NCI-H446 treated with DMSO at 0.1 percent for 48 hours (cell line): ENCODE measurements at places on chromosomes 5 and 9.

DNA sequence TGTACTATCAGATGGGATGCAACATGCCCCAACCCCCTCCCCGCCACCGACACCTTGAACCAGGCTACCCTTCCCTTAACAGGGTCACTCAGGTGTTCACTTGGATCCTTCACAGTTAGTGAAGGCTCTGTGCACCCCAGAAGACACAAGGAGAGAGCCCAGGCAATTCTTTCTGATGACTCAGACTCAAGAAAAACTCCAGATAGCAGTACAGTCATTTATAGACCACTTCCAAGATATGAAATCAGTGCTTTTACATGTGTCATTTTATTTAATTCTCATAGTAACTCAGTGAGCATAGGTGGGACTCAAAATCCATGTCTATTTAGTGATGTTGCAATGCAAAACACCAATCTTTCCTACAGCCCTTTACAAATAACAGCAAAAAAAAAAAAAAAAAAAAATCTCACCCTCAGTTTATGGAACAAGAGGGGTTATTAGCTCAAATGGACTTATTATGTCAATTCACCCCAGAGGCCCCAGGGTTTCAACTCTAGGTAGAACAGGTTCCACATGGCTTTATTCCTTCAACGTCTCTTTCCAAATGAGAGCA is 71.9 kb downstream of the FOXD1 start:
- DNase-seq, result no peak

DNA sequence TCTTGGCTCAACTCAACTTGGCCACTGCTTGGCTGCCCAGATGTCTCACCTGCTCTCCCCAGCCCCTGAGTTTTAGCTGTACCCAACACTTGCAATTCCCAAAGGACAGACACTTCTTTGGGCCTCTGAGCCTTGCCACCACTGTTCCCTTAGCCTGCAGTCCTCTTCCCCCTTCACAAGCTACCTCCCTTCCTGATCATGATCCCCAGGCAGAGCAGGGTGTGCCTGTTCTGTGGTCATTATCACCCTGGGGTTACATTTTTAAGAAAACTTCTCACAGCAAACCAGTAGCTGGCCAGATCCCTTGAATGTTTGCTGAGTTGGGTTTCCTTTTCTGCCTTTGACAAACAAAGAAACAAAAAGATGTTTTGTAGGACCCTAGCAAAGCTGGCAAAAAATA is 87.5 kb upstream of the PRRC1 start:
- no peak for DNase-seq

- DNase-seq, result no peak
These were observed 47.7 kb downstream of the PWWP2A start for GRCh38 chr5:160071516-160071915.

DNA sequence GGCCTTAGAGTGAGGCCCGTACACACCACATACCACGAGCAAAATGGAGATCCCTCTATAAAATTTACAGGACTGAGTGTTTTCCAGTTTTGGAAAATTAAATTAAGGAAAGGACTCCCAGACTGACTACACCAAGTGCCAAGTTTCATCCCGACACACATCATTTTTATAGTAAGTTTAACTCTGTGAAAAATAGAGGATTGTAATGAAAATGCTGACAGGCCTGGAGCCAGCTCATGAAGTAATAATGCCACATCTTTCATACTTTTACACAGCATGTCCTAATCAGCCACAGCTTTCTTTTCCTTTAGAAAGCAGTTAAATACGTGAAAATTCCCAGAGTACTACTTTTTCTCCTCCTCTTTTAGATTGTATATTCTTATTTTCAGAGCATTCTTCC is 169.2 kb downstream of the SAXO1 start:
- no peak for DNase-seq

DNA sequence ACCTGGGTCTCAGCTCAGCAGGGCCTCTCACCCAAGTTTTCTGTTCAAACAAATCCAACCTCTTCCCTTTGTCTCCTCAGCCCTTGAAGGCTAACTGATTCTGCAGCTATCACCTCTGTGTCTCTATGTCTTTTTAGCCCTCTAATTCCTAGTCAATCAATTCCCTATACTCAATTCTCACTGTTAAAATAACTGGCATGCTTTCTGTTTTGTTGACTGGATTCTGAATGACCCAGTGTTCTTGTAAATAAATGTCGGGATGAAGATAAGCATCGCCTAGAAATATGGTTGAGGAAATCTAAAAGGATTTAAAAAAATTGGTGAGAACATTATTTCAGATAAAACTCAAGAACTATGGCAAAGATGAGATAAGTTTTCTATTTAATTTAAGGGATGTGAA is 210.2 kb downstream of the ICE1 start:
- DNase-seq, result no peak

GRCh38 chr9:72210522-72210921 is 61.3 kb downstream of the GDA start:
- no peak for DNase-seq

DNA sequence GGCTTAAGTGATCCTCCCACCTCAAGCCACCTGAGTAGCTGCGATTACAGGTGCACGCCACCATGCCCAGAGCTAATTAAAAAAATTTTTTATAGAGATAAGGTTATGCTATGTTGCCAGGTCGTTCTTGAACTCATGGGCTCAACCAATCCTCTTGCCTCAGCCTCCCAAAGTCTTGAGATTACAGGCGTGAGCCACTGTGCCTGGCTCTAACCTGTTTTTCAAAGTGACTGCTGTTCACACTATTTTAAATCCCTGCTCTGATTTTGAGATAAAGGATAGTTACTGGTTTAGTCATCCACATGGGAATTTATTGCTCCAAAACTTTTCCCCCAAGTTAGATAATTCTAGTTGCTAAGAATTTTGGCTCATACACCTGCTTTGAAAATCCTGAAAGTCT is 48.2 kb upstream of the MTMR12 start:
- no peak for DNase-seq

DNA sequence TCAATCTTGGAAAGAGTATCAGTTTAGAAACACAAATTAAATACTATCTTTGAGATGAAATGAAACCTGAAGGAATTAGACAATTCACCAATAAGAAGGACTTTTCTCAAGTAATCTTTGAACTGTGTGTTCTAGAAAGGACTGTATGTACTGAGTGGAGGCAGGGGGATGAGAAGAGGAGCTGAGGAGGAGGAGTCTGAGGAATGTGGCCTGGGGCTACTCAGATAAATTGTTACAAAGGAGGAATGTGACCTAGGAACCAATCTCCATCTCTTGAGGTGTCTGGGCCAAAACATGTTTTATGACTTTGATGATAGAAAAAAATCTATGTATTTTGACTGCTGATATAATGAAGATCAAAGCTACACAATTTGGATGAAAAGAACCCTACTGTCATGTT is 124.3 kb upstream of the ANKRD55 start:
- DNase-seq, result no peak

DNA sequence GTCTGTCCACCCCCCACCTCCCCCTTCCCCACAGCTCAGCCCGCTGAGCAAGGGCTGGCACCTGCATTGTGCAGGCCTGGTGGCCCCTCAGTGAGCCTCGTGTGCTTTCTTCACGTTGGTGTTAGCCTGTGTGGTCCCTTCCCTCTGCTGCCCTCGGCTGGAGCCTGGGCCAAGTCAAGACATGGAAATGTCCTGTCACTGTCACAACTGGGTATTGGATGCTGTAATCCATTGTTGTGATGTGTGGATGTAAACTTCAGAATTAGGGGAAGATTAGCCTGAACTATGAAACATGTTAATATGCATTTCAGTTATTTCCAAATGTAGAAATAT is 103.9 kb downstream of the TRIO start:
- DNase-seq, result no peak

DNA sequence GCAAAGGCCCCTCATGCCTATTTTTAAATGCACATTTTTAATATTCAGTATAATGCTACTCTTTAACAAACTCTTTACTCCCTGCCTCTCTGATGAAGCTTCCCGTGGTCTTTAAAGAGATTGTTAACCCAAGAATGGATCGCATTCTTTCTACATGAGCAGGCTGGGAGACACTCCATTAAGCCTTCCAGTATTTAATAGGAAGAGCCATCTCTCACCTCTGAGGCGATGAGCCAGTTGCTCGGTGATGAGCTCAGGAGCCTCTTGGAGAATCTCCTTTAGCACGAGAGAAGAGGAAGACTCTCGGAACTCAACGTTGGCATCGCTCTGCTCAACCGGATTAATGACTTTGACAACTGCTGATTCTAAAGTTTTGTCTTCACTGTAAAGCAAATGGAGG is 59.6 kb downstream of the PRUNE2 start:
- DNase-seq, result no peak

- DNase-seq, result no peak
These were observed 63.6 kb downstream of the NIPBL start for GRCh38 chr5:36939969-36940858.
